Tibial artery (tissue), 4 donors: ENCODE measurements at places on chromosomes 7 and 10.

GRCh38 chr10:79346388-79347225 lies 662 bp upstream of the PPIF start:
- DNase-seq: no peak

- no peak for DNase-seq
Measured at GRCh38 chr10:12742771-12743170, 258.7 kb downstream of the CCDC3 start.

GRCh38 chr7:2476776-2477446 lies 713 bp upstream of the GRIFIN start:
- DNase-seq: no peak

- DNase-seq: no peak
Measured at GRCh38 chr10:30413996-30414576, 19.9 kb upstream of the MAP3K8 start.

DNA sequence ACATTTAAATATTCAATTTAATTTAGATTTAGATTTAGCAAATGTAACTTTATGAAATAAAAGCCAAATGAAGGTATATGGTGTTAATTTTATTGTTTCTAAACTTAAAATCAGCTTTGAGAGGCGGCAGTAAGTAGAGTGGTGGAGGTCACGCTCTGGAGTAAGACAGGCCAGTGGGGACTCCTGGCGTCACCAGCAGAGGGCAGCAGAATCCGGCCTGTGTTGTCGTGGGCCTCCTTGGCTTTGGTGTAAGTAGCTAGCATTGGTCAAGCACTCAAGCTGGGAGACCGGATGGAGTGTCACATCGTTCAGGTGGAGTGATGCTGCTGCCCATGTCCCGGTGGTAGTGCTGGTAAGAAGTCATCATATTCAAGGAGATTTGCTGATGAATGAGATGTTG lies 98.7 kb upstream of the DNAJB6 start:
- no peak for DNase-seq

- no peak for DNase-seq
Measured at GRCh38 chr10:2214805-2215204, 477.5 kb upstream of the ADARB2 start.

GRCh38 chr10:92125144-92125543 lies 165.7 kb downstream of the CPEB3 start:
- DNase-seq: no peak
